Gastroesophageal sphincter (tissue), 4 donors: ENCODE measurements at places on chromosomes 7 and 10.

DNA sequence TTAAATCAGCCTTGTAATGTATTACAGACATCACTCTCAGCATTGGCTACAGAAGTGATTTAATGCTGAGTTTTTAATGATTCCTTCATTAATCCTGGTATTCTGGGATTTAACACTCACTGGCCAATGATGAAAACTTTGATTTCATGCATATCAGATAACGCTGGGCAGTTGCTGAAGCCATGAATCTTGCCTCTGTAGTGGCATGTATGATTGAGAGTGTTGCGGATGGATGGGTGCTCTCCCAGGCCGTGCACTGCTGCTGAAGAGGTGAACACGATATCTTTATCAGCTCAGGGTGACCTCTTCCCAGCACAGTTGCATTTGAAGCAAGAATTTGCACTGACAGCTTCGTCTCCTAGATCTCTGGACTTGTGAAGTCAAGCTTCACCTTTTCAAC is 168.7 kb downstream of the LRRC4 start:
- ATAC-seq = no peak

- ATAC-seq = no peak
Measured at GRCh38 chr7:121761399-121761798, 111.6 kb upstream of the PTPRZ1 start.

- ATAC-seq = no peak
Measured at GRCh38 chr7:84506151-84506550, 311.6 kb upstream of the SEMA3A start.

DNA sequence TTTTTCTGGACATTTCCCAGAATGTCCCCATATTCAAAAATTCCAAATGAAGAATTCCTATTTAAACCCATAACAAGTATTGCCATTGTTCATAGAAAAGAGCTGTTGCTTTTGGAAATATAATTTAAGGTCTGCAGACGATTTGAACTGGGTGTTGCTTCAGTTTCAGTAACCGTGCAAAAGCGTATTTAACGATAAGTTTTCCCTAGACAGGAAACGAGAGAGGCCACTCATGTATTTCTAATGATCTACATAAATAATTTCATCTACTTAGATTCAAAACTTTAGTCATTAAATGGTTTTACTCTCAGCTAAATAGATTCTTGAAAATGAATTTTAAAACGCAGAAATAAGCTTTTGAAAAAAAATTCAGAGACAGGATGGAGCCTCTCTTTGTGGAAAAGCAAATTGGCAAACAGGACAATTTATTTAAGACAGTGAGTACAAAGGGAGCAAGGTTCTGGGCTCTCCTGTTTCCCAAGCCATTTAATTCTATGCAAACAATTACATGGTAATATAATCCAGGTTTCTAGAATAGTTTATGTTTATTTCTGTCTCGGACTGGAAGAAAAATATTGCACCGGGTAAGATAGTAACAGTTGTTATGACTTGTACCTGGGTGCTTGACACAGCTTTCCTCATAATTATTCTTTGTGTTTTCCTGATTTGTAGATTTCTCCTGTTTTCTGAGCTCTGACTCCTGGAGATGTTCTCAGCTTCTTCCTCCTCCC is 263.0 kb downstream of the BAMBI start:
- ATAC-seq = no peak

GRCh38 chr10:8057636-8058273 is 3.3 kb downstream of the GATA3 start:
- no peak for ATAC-seq

DNA sequence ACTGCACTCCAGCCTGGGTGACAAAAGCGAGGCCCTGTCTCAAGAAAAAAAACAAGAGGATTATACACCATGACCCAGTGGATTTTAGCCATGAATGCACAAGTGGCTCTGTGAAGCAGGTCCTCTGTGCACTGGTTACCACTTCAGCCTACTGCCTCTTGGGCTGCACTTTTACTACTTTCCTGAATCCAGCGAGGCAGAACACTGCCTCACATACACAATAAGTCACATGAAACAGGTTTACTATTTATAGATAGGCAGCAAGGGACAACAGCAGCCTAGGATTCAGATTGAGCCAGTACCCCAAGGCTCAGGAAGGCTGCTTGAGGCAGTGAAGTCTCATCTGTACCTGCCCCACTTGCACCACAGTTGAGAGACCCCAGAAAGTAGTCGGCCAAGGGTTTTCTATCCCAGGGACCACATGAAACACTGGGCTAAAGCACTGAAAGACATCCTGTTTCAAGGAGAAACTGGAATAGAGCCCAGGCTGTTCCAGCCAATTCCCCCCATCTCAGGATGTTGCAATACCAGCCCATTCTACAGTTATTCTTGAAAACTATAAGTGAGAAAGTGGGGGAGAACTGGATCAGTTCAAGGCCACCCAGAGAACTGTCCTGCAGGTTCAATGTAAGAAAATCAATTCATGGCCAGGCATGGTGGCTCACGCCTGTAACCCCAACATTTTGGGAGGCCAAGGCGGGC is 10.3 kb upstream of the OGDH start:
- ATAC-seq = no peak

GRCh38 chr7:27224983-27225934 is 17.3 kb upstream of the EVX1 start:
- no peak for ATAC-seq

DNA sequence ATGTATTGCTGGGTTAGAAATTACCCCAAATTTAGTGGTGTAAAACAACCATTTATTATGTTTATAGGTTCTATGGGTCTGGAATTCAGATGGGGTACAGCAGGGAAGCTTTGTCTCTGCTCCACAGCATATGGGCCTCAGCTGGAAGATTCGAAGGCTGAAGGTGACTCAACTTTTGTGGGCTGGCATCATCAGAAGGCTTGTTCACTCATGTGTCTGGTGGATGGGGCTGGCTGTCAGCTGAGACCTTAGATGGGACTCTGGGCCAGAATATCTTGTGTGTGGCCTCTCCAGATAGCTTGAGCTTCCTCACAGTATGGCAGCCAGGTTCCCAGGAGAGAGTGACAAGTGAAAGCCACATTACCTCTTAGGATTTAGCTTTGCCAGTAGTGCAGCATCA is 45.9 kb downstream of the ZNF503 start:
- ATAC-seq = no peak

DNA sequence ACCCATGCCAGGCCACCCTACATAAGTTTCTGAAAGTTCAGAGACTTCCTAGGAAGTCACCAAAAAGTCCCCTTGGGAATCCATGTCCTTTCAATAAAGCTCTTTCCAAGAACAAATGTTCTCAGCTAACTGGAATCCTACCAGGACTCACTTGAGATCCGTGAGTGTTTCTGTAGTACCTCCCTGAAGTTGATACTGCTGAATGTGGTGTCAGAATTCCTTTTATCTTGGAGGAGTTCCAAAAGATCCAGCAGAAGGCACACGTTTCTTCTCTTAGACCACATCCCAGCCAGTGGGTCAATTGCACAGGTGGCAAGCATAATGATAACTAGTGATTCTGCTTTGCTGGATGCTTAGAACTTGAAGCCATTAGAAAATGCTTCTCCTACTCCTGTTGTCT is 689.7 kb upstream of the IGFBP3 start:
- ATAC-seq = peak; percentile 17

GRCh38 chr7:73899731-73900142 is 38.8 kb downstream of the TMEM270 start:
- peak; percentile 55 for ATAC-seq

- no peak for ATAC-seq
Measured at GRCh38 chr7:152672626-152673025, 3.3 kb downstream of the XRCC2 start.

DNA sequence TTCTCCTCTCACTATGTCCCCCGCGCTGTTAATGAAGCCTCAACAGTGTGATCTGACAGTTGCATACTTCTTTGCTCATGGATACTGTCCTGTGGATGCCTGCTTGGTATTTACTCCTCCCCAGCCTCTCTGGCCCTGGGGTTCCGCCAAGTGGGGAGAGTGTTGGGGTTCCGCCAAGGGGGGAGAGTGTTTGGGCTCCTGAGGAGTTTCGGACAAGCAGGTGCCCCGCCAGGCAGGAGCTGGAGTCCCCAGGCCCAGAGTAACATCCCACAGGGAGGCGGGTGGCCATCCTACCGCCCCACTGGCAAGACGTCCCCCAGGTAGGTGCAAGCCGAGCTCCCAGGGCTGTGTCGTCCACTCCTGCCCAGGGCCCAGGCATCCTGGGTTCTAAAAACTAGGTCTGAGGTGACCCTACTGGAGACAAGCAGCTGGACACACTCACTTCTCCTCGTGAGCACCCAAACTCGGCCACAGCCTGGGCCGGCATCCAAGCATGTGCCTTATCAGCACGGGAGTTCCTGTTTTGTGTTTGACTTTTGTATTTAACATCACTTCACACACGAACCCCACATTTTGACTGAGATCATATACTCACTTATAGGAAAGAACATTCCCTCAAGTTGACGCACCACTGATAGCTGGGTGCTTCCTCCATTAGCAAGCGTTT is 34.2 kb downstream of the CAMK2B start:
- no peak for ATAC-seq

DNA sequence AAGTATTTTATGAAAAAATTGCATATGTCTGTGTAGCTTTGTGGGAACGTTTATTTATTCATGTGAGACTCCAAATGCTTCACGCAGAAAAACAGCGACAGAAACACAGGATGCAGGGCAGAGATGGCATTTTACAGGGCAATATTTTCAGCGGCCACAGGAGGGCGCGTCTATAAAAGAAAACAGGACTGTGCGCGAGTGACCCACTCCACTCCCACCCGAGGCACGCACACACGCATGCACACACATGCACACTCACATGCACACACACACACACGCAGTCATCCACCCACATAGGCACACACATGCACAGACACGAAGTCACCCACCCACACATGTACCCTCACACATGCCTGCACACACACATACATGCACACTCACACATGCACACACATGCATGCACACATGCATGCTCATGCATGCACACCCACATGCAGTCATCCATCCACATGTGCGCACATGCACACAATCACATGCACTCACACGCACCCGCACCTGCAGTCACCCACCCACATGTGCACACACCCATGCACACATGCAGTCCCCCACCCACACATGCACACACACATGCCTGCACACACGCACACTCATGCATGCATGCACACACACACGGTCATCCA is 96.3 kb downstream of the DNAJB6 start:
- ATAC-seq = peak; percentile 22

GRCh38 chr10:111455776-111456426 is 379.1 kb downstream of the ADRA2A start:
- ATAC-seq = no peak

DNA sequence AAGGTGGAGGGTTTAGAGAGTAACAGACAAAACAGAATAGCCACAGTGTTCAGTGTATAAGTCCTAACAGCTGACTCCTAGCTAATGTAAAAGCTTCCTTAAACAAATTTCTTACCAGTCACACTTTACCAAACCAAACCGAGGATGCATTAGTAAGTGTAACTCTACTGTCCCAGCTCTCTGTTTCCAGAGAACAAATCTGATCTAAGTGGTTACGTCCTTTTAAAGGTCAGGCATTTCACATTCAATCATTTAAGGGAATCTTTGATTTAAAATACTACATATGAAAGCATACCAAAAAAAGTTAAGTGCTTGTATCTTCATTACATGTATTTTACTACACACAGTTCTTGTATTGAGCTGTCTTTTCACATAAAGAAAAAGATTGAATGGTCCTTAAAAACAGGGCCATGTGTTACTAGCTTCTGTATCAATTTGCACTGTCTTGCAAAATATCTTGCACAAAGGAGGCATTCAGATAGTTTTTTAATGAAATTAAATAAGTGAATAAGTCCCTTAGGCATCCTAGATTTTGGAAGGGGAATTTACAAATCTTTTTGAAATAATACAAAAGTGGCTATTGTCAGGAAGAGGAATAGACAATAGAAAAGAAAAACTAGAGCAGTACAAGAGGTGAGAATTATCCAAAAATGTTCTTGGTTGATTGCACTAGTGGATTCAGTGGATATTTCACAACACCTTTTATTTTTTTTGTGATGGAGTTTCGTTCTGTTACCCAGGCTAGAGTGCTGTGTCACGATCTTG is 58.4 kb upstream of the SPOCK2 start:
- no peak for ATAC-seq

DNA sequence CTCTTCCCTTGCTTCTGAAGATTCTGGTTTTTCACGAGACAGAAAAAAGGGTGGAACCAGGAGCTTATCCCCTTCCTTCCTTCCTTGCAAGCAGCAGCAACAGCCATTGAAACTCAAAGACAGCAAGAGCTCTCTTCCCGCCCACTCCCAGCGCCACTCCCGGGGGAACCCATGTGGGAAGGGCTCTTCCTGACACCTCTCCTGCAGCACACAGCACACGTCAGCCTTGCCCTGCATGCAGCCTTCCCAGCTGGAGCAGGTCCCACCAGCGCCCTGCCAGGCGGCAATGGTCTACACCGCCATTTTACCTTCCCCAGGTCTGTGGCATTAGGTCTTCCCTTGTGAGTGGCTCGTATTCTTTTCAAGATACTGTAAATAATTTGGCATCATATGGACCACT is 161.8 kb downstream of the MGMT start:
- ATAC-seq = no peak

GRCh38 chr10:77024461-77024860 is 613.1 kb downstream of the KCNMA1 start:
- ATAC-seq = no peak

GRCh38 chr7:142263598-142264380 is 5.9 kb upstream of the PRSS58 start:
- no peak for ATAC-seq

GRCh38 chr10:131816157-131816775 is 84.5 kb upstream of the PPP2R2D start:
- no peak for ATAC-seq

DNA sequence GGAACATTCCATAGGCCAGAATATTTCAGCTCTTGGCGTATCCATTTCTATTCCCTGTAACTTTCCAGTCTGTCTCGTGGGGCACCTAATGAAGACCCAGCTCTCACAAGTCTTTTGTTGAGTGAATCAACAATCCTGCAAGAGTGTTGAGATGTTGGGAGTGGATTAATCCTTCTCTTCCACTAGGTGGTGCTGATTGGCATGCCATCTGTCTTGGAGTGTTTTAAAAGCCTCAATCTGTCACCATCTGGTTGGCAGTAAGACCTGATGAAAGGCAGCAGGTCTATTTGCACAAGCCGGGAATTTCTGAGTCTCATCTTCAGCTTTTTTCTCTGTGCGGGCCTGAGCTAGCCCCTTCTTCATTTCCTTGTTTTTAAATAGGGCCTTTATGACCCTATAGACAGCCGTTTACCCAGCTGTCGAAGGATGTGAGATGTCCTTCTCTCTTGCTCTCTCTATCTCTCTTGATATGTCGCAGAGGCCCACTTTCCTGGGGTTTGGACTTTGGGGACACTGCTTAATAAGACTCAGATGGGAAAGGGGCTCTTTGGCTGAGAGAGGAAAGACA is 180.5 kb downstream of the ZNF365 start:
- no peak for ATAC-seq

- no peak for ATAC-seq
Measured at GRCh38 chr10:72020914-72021809, 57.0 kb downstream of the CHST3 start.
